ENCODE measurements at places on chromosomes 5 and 9. TPM values are rescaled to one million over a fixed set of nuclear protein-coding genes. Genes with fewer than 3 reads are reported as not detected.
A peak's percentile ranks its signal among the peaks of the same experiment; 100 is the strongest.

GRCh38 chr9:79774356-79774755 is 202.6 kb downstream of the TLE4 start:
- no peaks in the 10 kb centered on the region for H3K27me3 ChIP-seq
- no peaks in the 10 kb centered on the region for H3K36me3 ChIP-seq
- H3K4me1 ChIP-seq, result no peaks in the 10 kb centered on the region
- H3K4me3 ChIP-seq, result no peak overlapping the region
- no peak overlapping the region for H3K27ac ChIP-seq

DNA sequence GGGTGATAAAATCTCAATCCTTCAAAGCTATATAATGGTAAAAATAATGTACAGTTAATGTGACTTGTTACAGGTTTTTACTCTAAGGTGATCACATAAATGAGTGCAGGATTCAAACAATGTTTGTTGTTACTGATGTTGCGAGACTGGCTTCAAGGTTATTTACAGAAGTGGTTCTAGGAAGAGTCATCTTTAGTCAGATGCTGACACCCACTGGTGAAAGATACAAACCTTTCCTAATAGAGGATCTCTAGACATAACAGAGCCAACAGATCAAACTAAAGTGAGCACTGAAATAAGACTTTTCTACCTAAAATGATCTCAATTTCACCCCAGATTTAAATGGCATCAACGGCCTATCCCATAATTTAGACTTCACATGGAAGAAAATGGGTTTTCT is 20.2 kb downstream of the ARSB start:
- H3K27ac ChIP-seq, result no peak overlapping the region
- H3K27me3 ChIP-seq, result no peaks in the 10 kb centered on the region
- DNase-seq, result no peak
- H3K36me3 ChIP-seq, result peaks cover 3% of the 10 kb centered on the region

DNA sequence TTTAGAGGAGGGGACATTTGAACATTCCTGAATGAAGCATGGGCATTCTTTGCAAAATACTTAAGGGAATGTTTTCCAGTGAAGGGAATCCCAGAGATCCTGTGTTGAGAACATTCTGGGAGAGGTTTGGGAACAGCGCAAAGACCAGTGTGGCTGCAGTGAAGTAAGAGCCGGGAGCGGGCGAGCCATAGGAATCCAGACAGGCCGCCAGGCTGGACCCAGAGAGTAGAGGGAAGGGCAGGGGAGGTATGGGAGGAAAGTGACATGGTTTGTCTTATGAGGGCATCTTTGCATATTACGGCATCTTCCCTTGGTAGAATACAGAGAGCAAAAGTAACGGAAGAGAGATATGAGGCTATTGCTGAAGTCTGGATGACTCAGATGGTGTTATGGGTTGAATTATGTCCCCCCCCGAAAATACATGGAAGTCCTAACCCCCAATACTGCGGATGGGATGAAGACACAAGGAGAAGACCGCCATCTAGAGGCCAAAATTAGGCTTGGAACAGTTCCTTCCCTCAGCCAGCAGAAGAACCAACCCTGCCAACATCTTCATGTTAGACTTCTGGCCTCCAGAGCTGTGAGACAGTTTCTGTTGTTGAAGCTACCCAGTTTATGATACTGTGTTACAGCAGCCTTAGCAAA is 268.2 kb downstream of the MAST4 start:
- H3K4me3 ChIP-seq, result no peak overlapping the region
- no peak overlapping the region for H3K27ac ChIP-seq

- no peaks in the 10 kb centered on the region for H3K4me1 ChIP-seq
- DNase-seq, result no peak
- no peaks in the 10 kb centered on the region for H3K36me3 ChIP-seq
- no peak overlapping the region for H3K4me3 ChIP-seq
- H3K27ac ChIP-seq, result no peak overlapping the region
Observed at GRCh38 chr9:70589571-70590314, 175.3 kb upstream of the KLF9 start.

DNA sequence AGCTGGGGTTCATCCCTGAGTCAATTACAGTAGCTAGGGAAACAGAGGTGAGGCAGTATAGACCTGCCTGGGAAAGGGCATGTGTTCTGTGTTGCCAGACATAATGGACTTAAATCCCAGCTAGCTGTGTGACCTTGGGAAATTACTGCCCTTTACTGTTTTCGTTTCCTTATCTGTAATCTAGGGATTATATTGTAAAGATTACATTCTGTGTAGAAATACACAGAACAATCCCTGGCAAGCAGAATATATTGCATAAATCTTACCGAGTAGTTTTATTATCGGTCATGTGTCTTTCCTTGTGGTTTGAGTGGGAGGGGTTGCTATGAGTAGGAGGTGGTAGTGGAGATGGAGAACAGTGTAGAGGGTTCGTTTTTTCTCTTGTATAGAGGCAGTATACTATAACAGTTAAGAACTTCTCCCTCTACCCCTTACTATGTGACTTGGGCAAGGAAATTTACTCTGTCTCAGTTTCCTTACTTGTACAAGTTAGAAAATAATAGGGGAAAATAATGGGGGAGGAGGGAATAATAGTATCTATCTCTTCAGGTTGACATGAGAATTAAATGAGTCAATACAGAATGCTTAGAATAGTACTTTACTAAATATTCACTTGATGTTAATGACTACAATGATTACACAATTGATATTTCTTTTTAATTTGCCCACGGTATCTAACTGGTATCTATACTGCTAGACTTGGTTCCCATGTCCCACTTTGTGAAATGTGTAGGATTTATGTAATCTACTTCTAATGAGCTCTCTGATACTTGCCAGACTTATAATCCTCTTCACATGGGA is 7.1 kb upstream of the DMXL1 start:
- H3K27ac ChIP-seq, result peak overlapping the region; percentile 7
- H3K4me1 ChIP-seq, result peaks cover 13% of the 10 kb centered on the region
- H3K4me3 ChIP-seq, result peak overlapping the region; percentile 55

DNA sequence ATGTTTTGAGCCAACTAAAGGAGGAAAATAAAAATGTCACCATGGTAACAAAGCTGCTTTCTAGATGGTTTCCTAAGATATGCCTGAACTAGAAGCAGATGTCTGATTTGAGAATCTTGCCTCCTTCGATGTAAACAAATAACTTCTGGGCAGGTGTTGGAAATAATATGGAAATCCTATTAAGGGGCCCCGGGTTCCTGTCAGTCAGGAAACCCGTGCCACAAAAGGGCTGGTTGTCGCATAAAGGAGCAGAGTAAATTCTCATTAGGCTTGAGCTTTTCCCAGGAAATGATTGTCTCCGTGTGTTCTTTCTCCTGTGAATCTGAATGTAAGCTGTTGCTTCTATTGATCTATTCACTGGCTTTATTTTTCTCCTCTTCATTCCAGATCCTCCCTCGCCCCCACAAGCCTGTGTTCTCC is 90.8 kb downstream of the TLE4 start:
- no peaks in the 10 kb centered on the region for H3K27me3 ChIP-seq
- no peak for DNase-seq
- H3K27ac ChIP-seq, result no peak overlapping the region
- H3K36me3 ChIP-seq, result peaks cover 14% of the 10 kb centered on the region

- no peaks in the 10 kb centered on the region for H3K36me3 ChIP-seq
- no peak for DNase-seq
- no peak overlapping the region for H3K27ac ChIP-seq
- peaks cover 16% of the 10 kb centered on the region for H3K27me3 ChIP-seq
Observed at GRCh38 chr5:138230981-138231589, 18.0 kb upstream of the CDC23 start.

- no peaks in the 10 kb centered on the region for H3K27me3 ChIP-seq
- DNase-seq, result no peak
- H3K36me3 ChIP-seq, result no peaks in the 10 kb centered on the region
Observed at GRCh38 chr5:44312374-44312773, 76.8 kb downstream of the FGF10 start.

GRCh38 chr5:178797101-178797521 is 62.6 kb upstream of the ZNF354B start:
- peaks cover 8% of the 10 kb centered on the region for H3K27me3 ChIP-seq
- no peaks in the 10 kb centered on the region for H3K4me1 ChIP-seq
- H3K36me3 ChIP-seq, result peaks cover 2% of the 10 kb centered on the region
- no peak overlapping the region for H3K27ac ChIP-seq
- no peak overlapping the region for H3K4me3 ChIP-seq
- DNase-seq, result no peak

- H3K27me3 ChIP-seq, result no peaks in the 10 kb centered on the region
- H3K36me3 ChIP-seq, result no peaks in the 10 kb centered on the region
- DNase-seq, result no peak
- no peaks in the 10 kb centered on the region for H3K4me1 ChIP-seq
Observed at GRCh38 chr5:9903801-9904200, 273.6 kb upstream of the TAS2R1 start.

GRCh38 chr9:134829356-134829937 is 51.2 kb upstream of the FCN2 start:
- H3K36me3 ChIP-seq, result no peaks in the 10 kb centered on the region
- H3K4me1 ChIP-seq, result no peaks in the 10 kb centered on the region
- H3K4me3 ChIP-seq, result no peak overlapping the region
- no peaks in the 10 kb centered on the region for H3K27me3 ChIP-seq
- H3K27ac ChIP-seq, result no peak overlapping the region

GRCh38 chr5:136143312-136143711 is 10.7 kb downstream of the SMAD5 start:
- DNase-seq, result no peak
- no peaks in the 10 kb centered on the region for H3K27me3 ChIP-seq
- no peak overlapping the region for H3K4me3 ChIP-seq

GRCh38 chr5:51242456-51242855 is 140.8 kb upstream of the ISL1 start:
- no peak for DNase-seq
- H3K27me3 ChIP-seq, result no peaks in the 10 kb centered on the region
- H3K4me1 ChIP-seq, result no peaks in the 10 kb centered on the region
- no peak overlapping the region for H3K27ac ChIP-seq
- no peak overlapping the region for H3K4me3 ChIP-seq

GRCh38 chr5:28215091-28215490 is 1176.7 kb upstream of the CDH9 start:
- peaks cover 4% of the 10 kb centered on the region for H3K4me1 ChIP-seq
- H3K36me3 ChIP-seq, result no peaks in the 10 kb centered on the region
- no peak overlapping the region for H3K27ac ChIP-seq
- H3K4me3 ChIP-seq, result no peak overlapping the region
- no peak for DNase-seq

- H3K27me3 ChIP-seq, result no peaks in the 10 kb centered on the region
- H3K4me3 ChIP-seq, result no peak overlapping the region
- no peaks in the 10 kb centered on the region for H3K36me3 ChIP-seq
- H3K4me1 ChIP-seq, result no peaks in the 10 kb centered on the region
Observed at GRCh38 chr9:111852291-111852690, 44.3 kb upstream of the UGCG start.

DNA sequence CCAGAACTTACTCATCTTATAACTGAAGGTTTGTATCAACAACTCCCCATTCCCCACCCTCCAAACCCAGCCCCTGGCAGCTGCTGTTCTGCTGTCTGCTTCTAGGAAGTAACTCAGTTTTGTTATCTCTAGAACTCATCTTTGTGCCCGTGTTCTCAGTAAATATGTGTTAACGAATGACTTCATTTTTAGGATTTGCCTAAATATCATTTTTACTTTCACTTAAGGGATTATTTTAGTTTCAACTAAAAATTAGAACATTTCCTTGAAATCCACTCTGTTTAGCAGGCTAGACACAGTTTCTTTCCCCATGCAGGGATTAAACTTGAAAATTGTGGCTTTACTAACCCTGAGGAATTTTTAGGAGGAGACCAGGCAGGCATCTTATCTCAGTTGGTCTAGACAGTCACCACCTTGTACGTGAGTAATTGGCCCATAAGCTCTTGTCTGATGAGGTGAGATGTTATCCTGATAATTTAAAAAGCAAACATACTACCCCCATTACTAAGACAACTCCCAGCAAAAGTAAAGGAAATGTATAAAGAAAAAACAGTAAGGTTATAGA is 68.2 kb upstream of the TNFAIP8 start:
- H3K4me1 ChIP-seq, result peaks cover 91% of the 10 kb centered on the region
- H3K27me3 ChIP-seq, result no peaks in the 10 kb centered on the region
- H3K4me3 ChIP-seq, result peak overlapping the region; percentile 74
- peaks cover 30% of the 10 kb centered on the region for H3K36me3 ChIP-seq
- DNase-seq, result peak; percentile 47

DNA sequence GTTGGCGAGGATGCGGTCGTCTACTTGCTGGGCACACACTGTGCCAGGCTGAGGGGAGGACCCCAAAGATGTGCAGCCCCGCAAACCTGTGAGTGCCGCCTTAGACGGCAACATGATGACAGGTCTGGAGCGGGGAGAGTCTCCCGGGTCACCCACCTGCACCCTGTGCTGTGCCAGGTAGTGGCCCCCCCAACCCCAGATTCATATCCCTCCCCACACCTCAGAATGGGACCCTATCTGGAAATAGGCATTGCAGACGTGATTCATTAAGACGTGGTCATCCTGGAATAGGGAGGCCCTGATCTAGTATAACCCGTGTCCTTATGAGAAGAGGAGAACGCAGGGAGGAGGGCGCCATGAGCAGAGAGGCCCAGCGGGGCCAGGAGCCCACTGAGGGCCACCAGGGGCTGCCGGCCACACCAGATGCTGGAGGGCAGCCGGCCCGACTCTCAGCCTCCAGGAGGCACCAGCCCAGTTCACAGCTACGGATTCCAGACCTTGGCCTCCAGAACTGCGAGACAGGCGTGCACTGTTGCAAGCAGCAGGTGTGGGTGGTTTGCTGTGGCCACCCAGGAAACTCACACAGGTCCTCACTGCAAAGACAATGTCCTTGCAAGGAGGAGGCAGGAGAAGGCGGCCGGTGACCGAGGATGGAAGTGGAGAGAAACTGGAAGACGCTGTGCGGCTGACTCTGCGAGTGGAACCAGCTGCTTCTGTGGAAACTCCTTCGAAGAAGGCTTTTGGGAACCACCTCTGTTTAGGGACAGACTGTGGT is 131.9 kb upstream of the LPCAT1 start:
- no peak overlapping the region for H3K27ac ChIP-seq
- no peaks in the 10 kb centered on the region for H3K36me3 ChIP-seq
- H3K4me3 ChIP-seq, result no peak overlapping the region
- DNase-seq, result no peak
- H3K4me1 ChIP-seq, result peaks cover 6% of the 10 kb centered on the region

GRCh38 chr5:76942581-76942980 is 10.3 kb upstream of the CRHBP start:
- H3K27me3 ChIP-seq, result peaks cover 31% of the 10 kb centered on the region
- H3K27ac ChIP-seq, result no peak overlapping the region
- DNase-seq, result no peak
- no peak overlapping the region for H3K4me3 ChIP-seq
- H3K36me3 ChIP-seq, result no peaks in the 10 kb centered on the region
- H3K4me1 ChIP-seq, result peaks cover 2% of the 10 kb centered on the region

The OBP2B gene
- total RNA-seq, result not detected

The PLAC8L1 gene
- total RNA-seq, result not detected

The LCN1 gene
- total RNA-seq, result not detected

The GRXCR2 gene
- not detected for total RNA-seq

The PTPDC1 gene
- 5.8 TPM for total RNA-seq

The CTNND2 gene
- not detected for total RNA-seq

The POLR3G gene
- 25.4 TPM for total RNA-seq

The C9orf50 gene
- not detected for total RNA-seq

The PCDHA10 gene
- total RNA-seq, result not detected

The NIPAL4 gene
- total RNA-seq, result 0.60 TPM

The TUSC1 gene
- 0.14 TPM for total RNA-seq

Data from activated naive CD8-positive, alpha-beta T cell treated with anti-CD3 and anti-CD28 coated beads for 36 hours (primary cell).